ENCODE measurements at places on chromosomes 6 and 20.
A peak's percentile ranks its signal among the peaks of the same experiment; 100 is the strongest.

DNA sequence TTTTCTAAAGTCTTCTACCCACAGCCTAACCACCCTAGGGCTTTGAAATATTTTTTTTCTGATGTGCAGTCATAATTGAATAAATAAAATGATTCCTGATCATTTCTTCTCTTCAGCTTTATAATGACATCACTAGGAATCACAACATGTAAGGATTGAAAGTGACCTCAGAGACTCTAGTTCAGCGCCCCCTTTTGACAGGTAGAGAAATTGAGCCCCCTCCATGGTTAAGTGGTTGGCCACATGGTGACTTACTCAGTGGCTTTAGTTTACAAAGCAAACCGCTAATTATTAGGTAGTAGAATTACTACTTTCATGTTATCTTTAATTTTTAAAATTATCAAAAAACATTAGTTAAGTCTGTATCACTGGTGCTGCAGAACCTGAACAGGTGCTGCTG lies 13.3 kb upstream of the SLC2A12 start:
- DNase-seq, result no peak

- no peak for DNase-seq
Observed at GRCh38 chr20:44585057-44585963, 2.9 kb downstream of the PKIG start.

GRCh38 chr20:3559231-3559630 lies 88.4 kb downstream of the ATRN start:
- DNase-seq, result no peak

GRCh38 chr20:53609491-53610445 lies 16.1 kb upstream of the ZNF217 start:
- DNase-seq, result no peak

GRCh38 chr6:117338567-117338966 lies 73.2 kb downstream of the VGLL2 start:
- no peak for DNase-seq

DNA sequence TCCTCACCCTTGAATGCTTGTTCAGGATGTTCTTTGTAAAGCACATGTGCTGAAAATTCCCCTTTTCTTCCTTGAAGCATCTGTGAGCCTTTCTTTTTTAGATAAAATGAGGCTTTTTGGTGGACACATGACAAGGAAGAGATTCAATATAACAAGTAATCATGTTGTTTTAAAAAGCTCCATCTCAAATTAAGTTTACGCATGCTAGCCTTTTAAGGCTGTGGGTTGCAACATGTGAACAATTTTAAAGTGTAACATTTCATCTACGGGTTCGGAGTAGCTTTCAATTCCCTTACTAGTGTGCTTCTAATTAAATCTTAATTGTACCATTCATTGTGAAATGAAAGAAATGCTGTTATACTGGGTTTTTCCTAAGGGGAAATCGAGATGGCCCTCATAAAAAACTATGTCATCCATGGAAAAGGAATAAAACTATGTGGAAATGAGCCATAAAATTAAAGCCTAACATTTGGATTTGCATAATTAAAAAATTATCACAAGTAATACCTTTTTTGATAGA lies 19.3 kb upstream of the OSTM1 start:
- no peak for DNase-seq

DNA sequence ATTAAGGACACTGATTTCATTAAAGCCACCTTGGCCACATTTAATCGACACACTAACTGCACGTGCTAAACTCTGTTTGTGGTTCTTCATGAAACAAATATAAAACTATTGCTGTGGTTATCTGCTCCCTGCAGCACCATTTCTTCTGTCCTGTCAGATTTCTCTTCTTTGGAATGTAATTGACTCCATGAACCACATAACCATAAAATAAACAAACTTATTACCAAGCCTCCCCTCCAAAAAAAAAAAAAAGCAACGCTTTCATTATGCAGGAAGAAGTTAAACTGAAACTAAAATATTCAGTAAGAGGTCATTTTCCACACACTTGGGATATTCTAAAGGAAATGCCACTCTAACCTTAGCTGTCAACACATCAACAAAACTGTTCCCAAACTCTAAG lies 319.1 kb upstream of the NT5E start:
- DNase-seq, result no peak

DNA sequence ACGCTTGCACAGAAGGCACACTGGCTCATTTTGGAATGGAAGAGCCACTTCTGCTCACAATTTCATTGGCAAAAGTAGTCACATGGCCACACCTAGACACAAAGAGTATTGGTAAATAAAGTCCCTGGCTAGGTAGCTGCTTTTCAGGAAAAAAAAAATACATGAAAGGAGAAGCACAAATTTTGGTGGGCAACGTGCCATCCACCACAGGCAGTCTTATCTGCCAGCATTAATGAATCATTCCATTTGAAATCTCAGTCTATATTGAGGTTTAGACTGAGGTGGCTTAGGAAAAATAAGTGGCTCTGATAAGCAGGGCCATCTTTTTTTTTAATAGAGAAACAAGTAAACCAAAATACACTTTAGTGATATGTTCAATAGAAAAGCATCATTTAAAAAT lies 44.3 kb downstream of the ADGRB3 start:
- no peak for DNase-seq

GRCh38 chr20:15637950-15638754 lies 935.1 kb downstream of the KIF16B start:
- no peak for DNase-seq

- no peak for DNase-seq
Observed at GRCh38 chr6:80647156-80647555, 540.7 kb downstream of the BCKDHB start.

DNA sequence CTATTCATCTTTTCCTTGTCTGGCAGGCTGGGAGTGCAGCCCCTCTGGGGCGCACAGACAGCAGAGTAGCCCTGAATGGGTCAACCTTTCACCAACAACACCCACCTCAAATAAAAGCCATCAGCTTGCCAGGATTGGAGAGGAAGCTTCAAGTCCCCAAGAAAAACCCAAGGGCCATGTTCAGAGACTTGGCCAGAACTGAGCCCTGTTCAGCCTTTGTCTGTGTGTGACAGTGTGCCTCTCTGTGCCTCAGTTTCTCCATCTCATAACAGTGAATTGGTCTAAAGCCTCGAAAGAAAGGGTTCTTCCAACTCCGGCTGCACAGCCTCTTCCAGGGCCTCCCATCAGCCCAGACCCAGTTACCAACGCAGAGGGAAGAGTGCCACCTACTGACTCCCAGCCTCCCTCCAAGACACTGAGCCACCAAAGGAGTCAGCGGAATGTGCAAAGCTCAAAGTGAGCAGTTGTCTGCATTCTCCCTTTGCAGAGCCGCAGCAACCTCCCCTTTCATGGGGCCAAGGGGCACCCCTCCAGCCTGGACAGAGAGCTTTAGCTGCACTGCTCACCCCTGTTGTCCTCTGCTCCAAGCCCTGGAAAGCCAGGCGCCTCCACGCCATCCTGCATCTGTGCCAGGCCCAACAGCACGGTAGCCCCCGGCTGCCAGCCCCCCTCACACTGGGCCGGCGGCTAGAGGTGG lies 82.7 kb upstream of the TOP1 start:
- no peak for DNase-seq

- peak; percentile 23 for DNase-seq
Observed at GRCh38 chr20:63442100-63442493, 30.4 kb downstream of the KCNQ2 start.

DNA sequence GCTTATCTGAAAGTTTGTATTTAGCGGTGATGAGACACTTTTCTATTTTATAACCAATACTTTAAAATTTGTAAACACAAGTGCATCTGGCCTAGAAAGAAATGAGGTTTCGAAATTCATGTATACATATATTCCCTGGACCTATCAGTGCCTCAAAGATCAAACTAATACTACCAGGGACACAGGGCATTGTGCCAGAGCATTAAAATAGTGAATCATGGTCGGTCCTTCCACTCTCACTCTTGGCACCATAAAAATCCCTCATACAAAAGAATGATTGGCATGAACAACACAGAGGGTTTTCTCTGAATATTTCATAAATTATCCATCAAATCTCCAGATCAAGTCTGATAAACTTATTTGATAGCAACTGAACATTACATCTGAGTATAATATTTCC lies 62.0 kb downstream of the MMUT start:
- no peak for DNase-seq

All from T-helper 1 cell (primary cell).